ENCODE measurements at places on chromosomes 2 and 18. TPM values are rescaled to one million over a fixed set of nuclear protein-coding genes. Genes with fewer than 3 reads are reported as not detected.

Gene CDH19
- not detected for total RNA-seq

Gene ZRANB3
- 19.1 TPM for total RNA-seq

Gene POU3F3
- total RNA-seq, result 256 TPM

Gene POTEC
- total RNA-seq, result 0.31 TPM

Gene SLC25A52
- total RNA-seq, result 0.94 TPM

Gene DSC3
- total RNA-seq, result 0.31 TPM

Gene CCDC85A
- 34.4 TPM for total RNA-seq

Gene CASP8
- total RNA-seq, result 0.63 TPM

Gene MATN3
- total RNA-seq, result 1.3 TPM

Gene OSBPL6
- 34.4 TPM for total RNA-seq

Gene PDCD1
- total RNA-seq, result not detected

Gene SERPINB5
- not detected for total RNA-seq

Gene EGR4
- total RNA-seq, result not detected

Gene GULP1
- 54.1 TPM for total RNA-seq

Gene SIGLEC15
- not detected for total RNA-seq

Gene EPB41L3
- 85.8 TPM for total RNA-seq
